ENCODE measurements at places on chromosomes 7 and 10.
A peak's percentile ranks its signal among the peaks of the same experiment; 100 is the strongest.

GRCh38 chr7:36391436-36392198 lies 2.0 kb downstream of the ANLN start:
- no peak for DNase-seq

DNA sequence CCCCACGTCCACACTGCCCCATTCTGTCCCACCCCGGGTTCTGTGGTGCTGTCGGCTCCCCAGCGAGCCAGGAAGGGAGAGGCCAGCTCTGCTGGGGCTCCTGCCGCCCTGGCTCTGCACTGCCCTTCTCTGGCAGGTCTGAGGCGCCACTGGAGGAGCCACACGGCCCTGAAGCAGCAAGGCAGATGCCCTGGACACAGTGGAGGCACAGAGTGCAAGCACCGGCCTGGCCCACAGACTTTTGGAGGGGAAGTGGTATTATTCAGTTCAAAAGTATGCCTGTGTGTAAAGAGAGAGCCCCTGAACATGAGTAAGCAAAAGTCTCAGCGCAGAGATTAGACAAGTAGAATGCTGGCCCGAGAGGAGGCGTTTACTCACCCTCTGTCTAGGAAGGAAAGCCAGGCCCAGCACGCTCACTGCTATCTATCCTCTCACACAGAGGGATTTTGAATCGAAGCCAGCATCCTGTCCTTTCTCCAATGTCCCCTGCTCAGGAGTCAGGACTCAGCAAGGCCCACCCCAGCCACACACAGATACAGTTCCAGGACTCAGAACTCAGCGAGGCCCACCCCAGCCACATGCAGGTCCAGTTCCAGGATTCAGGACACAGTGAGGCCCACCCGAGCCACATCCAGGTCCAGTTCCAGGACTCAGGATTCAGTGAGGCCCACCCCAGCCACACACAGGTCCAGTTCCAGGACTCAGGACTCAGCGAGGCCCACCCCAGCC lies 115.0 kb downstream of the EGFR start:
- DNase-seq, result no peak

DNA sequence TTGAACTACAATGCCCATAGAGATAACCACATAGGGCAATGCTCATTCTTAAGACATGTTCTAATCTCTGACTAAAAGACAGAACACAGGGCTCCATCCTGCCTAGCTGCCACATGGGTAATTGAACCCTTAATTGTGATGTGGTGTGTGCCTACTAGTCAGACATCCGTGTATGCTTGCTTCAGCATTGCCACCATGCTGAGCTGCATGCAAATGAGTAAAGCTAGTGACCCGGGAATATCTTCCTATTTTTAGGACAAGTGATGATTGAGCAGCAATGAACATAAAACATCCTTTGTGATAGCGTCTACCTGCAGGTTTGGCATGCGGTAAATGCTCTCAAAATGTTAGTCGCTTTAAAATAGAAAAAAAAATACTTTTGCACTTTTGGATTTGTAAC lies 115.8 kb downstream of the MAGI2 start:
- DNase-seq, result no peak

GRCh38 chr7:148856891-148857290 lies 27.2 kb downstream of the EZH2 start:
- no peak for DNase-seq

GRCh38 chr7:89809291-89809690 lies 345.0 kb upstream of the STEAP1 start:
- DNase-seq, result no peak

- DNase-seq, result no peak
Measured at GRCh38 chr10:58399410-58399809, 14.2 kb downstream of the TFAM start.

GRCh38 chr7:24948739-24949138 lies 31.2 kb downstream of the OSBPL3 start:
- no peak for DNase-seq

- no peak for DNase-seq
Measured at GRCh38 chr7:37216156-37216852, 232.4 kb downstream of the ELMO1 start.

- no peak for DNase-seq
Measured at GRCh38 chr10:121681997-121682687, 83.9 kb upstream of the FGFR2 start.

DNA sequence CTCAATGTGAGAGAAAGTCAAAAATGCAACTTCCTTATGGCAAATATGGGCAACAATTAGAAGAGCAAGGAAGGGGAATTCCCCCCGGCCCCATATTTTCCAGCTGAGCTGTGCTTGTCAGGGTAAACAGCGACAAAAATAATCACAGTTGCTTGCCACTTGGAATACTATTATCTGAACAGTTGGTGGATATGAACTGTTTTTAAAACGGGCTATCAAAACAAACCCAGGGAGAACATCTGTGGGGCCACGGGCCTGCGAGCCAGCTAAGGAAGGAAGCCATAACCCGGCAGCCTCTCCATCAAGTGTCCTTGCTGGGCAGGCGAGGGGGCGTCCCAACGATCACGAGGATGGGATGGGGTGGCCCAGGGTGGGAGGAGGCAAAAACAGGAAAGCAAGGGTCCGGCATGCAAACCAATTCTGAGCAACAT lies 228.4 kb downstream of the ARHGAP12 start:
- no peak for DNase-seq

GRCh38 chr7:123682690-123683089 lies 27.0 kb downstream of the LMOD2 start:
- DNase-seq, result no peak

DNA sequence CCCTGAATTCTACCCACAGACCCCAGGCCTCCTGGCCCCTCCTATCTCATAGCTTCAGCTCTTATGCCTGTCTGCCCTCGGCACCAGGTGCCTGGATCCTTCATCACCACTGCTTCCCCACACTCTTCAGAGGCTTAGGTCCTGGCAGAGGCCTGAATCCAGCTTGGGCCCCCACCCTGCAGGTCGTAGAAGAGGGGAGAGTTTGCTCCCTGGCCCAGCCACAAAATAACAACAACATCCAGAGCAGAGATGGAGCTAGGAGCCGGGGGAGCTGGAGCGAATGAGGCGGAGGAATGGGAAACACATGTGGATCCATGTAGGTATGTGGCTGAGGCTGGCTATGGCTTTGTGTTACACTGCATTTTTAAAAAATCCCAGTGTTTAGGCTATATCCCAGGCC lies 7.8 kb upstream of the OPN4 start:
- no peak for DNase-seq

GRCh38 chr10:9814285-9814864 lies 1203.3 kb upstream of the CELF2 start:
- DNase-seq, result no peak

GRCh38 chr10:12597788-12598765 lies 248.7 kb downstream of the CAMK1D start:
- no peak for DNase-seq

- DNase-seq, result no peak
Measured at GRCh38 chr7:50631639-50632038, 66.4 kb upstream of the DDC start.

DNA sequence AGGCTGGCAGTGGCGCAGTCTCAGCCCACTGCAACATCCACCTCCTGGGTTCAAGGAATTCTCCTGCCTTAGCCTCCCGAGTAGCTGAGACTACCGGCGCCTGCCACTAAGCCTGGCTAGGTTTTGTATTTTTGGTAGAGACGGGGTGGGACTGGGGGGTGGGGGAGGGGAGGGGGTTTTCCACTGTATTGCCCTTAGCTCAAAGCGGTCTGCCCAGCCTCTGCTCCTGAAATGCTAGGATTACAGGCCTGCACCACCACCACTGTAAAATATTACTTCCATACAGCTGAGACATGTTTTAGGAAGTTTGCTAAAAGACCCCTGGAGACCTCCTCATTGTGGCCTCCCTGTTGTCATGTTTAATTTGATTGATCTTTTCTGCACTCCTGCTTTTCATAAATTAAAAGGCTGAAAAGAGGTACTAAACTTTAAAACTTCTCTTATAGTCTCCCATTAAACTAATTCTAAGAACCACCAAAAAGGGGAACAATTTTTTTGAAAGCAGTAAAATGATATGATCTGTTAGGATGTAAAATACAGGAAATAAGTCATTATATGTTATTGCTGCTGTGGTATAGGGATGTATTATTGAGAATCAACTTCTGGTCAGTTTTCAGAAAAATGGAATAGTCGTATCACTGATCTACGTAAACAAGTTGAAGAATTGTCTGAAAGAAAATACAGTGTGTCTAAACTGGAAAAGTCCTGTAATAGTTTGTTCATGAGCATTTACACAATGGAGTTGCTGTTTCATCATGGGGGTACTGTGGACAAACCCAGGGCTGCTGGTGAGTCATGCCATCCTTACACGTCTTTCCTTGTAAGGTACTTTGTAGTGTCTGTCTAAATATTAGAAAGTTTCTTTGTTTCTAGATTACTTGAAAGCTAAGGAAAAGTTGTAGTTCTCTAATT lies 72.9 kb upstream of the TMEM248 start:
- DNase-seq, result no peak

- DNase-seq, result no peak
Measured at GRCh38 chr10:60032723-60033122, 126.4 kb upstream of the CCDC6 start.

DNA sequence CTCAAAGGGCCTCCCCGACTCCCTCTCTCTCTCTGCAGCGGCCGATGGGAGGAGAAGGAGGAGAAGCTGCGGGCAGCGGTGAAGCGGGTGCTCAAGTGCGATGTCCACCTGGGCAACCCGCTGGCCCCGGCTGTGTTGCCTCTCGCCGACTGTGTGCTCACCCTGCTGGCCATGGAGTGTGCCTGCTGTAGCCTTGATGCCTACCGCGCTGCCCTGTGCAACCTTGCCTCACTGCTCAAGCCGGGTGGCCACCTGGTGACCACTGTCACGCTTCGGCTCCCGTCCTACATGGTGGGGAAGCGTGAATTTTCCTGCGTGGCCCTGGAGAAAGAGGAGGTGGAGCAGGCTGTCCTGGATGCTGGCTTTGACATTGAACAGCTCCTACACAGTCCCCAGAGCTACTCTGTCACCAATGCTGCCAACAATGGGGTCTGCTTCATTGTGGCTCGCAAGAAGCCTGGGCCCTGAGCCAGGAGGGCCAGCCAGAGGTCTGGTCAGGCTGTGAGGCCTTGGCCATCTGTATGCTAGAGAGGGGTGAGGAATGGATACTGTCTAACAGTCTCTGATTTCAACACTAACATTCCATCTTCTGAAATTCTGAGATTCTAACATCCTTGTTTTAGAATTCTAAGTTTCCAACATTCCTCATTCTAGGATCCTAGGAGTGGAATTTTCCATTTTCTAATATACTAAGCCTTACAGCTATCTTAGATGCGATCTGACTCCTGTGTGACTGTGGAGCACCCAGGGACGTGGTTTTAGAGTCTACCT lies 3.6 kb downstream of the INMT start:
- DNase-seq, result no peak

DNA sequence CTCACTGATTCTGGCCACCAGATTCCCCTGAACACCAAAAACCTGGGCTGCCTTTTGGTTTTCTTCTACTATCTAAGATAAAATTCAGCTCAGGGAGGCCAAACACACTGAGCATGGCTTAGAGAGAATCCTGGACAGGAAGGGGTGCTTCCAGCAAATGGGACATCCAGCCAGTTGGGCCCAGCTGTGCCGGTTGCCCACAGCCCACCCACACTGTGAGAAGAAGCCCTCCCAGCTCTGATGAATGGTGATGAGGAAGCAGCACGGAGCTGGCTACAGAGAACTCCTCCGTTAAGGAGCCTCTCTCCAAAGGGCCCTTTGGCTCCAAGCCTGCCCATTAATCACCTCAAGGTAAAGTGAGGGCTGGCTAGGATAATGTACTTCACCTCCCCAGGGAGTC lies 15.9 kb downstream of the LRRC18 start:
- DNase-seq, result no peak

GRCh38 chr10:132563485-132564248 lies 26.1 kb downstream of the INPP5A start:
- no peak for DNase-seq

GRCh38 chr10:74589226-74589673 lies 237.2 kb upstream of the KAT6B start:
- DNase-seq, result peak; percentile 72

DNA sequence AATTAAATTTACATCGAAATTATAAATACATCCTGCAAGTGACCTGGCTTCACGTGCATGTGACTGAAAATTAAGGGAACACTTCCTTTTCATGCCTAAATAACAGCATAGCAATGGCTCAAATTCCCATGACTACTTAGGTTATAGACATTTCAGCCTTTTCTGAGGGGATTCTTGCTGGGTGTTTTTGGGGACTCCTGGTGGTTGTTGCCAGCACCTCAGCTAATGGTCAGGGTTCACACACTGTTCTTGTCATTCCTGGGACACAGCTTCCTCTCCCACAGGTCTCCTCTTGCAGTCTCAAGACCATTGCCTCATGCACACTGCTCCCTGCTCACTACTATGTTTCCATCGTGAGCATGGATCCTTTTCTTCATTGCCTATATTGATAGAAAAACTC lies 148.9 kb upstream of the GLI3 start:
- DNase-seq, result no peak

- DNase-seq, result no peak
Measured at GRCh38 chr10:35089611-35090161, 455 bp downstream of the CUL2 start.

DNA sequence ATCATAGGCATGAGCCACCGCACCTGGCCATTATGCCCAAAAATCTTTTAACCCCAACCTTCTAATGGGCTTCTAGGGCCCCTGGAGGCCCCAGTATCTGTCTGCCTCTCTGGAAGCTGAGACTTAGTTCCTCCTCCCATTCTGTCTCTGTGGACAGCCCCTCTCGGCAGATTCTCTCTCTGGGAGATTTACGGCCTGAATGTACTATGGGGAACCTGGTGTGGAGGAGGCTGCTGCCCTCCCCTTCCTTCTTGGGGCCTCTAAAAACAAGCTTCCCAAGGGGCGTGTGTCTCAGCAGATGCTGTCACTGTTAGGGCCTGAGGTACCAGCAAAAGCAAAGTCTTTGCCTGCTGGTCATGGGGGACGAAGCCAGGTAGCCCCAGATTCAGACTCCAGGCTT lies 35.8 kb upstream of the PRKAR1B start:
- DNase-seq, result no peak

GRCh38 chr10:100327007-100327717 lies 2.9 kb downstream of the PKD2L1 start:
- no peak for DNase-seq

- no peak for DNase-seq
Measured at GRCh38 chr10:91289305-91289704, 68.8 kb downstream of the PCGF5 start.
